Dermis blood vessel endothelial cell (primary cell): ENCODE measurements at places on chromosomes 5 and 9. TPM values are rescaled to one million over a fixed set of nuclear protein-coding genes. Genes with fewer than 3 reads are reported as not detected.

Gene CHSY3
- 2.5 and 3.9 TPM in 2 replicates for total RNA-seq

Gene RBM18
- total RNA-seq, result 8.0 and 14.3 TPM in 2 replicates

Gene TUSC1
- total RNA-seq, result 9.4 and 13.1 TPM in 2 replicates

Gene SPATA31D4
- total RNA-seq, result not detected in 2 replicates

Gene KIAA0825
- 1.0 and 1.9 TPM in 2 replicates for total RNA-seq

Gene CEP72
- 2.9 and 4.7 TPM in 2 replicates for total RNA-seq

Gene TSLP
- total RNA-seq, result under 0.01 and 0.19 TPM in 2 replicates

Gene MARCHF3
- total RNA-seq, result 65.9 and 84.4 TPM in 2 replicates

Gene ST8SIA4
- 3.1 and 4.3 TPM in 2 replicates for total RNA-seq
